Aorta (tissue), 5 donors: ENCODE measurements at places on chromosomes 1 and 21.

DNA sequence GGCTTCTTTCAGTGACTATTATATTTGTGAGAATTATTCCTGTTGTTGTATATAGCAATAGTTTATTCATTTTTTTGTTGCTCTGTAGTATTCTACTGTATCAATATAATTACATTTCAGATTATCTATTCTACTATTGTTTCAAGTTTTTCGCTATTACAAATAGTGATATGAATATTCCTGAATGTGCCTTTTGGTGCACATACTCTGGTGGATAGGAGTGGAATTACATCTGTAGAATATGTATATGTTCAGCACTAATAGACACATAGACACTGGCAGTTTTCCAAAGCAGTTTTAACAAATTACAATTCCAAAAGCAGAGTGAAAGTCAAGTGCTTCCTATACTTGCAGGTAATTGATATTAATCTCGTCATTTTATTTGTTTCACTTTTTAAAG lies 696.2 kb upstream of the PRMT6 start:
- no peak for DNase-seq

DNA sequence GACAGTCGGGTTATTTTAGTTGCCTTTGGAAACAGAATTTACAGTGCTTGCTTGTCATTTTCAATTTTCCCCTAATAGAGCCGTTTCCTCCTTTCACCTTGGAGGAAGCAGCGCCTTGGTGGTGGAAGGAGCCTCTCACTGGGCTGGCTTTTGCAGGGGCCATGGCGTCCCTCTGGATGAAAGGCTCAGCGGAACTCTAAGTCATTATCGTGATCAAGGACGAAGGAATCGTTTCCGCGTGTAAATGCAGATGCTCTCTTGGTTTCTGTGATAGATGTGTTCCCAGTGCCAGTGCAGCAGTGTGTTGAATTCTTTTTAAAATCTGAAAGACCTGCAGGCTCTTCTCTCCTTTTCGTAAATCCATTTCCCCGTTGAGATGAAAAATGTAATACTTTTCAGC lies 126.2 kb upstream of the LMO4 start:
- DNase-seq, result no peak

GRCh38 chr1:3244025-3244926 lies 175.3 kb downstream of the PRDM16 start:
- no peak for DNase-seq

GRCh38 chr1:36693161-36693525 lies 210.4 kb upstream of the CSF3R start:
- no peak for DNase-seq

GRCh38 chr1:234473118-234473517 lies 5.9 kb downstream of the TARBP1 start:
- no peak for DNase-seq

DNA sequence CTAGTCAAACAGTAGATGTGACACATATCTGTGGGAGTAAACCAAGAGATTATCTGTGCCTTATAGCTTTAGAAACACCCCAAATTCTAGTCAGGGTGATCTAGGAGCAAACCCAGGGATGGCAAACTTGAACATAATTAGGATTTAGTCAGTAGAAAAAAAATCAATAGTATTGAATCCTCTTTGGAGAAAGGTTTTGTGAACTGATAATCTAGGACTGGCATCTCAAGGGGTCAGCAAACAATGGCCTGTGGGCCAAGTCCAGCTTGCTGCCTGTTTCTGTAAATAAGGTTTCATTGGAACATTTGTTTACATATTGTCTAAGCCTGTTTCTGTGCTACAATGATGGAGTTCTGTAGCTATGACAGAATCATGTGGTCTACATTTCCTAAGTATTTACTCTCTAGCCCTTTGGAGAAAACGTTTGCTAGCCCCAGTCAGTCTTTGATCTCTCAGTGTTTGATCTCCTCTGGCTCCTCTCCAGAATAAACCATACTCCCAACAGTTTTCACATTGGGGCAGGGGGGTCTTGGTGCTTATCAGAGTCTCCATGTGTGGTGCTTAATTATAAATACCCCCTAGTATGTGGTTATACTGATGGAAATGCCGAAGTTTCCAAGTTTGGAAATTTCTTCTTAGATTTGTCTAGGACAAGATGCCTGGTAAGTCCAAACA lies 385.8 kb downstream of the NTNG1 start:
- no peak for DNase-seq

- DNase-seq, result no peak
Measured at GRCh38 chr1:33792651-33793050, 71.2 kb upstream of the HMGB4 start.

DNA sequence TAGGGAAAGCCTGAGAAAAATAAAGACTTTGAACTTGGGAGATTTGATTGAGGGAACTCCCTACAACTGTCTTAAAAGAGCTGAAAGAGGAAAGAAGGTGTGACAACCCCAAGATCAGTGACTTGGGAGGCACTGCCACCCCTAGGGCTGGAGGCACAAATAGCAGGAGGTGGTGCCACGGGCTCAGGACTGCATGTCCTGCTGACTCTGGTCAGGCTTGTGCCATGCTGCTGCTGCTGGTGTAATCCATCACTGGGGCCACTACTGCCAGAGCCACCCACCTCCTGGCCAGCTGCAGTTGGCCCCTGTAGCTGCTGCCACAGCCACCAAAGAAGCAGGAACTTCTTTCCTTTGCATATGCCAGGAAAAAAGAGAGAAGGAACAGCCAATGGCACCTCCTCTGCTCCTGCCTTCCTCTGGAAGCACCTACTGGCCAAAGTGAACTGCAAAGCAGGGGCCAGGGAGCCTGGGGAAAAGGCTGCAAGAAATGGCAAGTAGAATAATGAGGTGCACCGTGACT lies 730.3 kb downstream of the PTPRU start:
- no peak for DNase-seq
